ENCODE measurements at places on chromosomes 2 and 18. TPM values are rescaled to one million over a fixed set of nuclear protein-coding genes. Genes with fewer than 3 reads are reported as not detected.
A peak's percentile ranks its signal among the peaks of the same experiment; 100 is the strongest.

GPAT2 gene
- 3.3 TPM for total RNA-seq

POMC gene
- 4.1 TPM for total RNA-seq

- no peak for DNase-seq
- H3K4me1 ChIP-seq = no peaks in the 10 kb centered on the region
- no peak overlapping the region for H3K4me3 ChIP-seq
- H3K36me3 ChIP-seq = no peaks in the 10 kb centered on the region
- H3K27ac ChIP-seq = no peak overlapping the region
Measured at GRCh38 chr2:193476171-193476800, 1281.6 kb upstream of the TMEFF2 start.

SCTR gene
- total RNA-seq = not detected

GRCh38 chr2:37544591-37545031 is 126.8 kb downstream of the CDC42EP3 start:
- no peak overlapping the region for H3K27ac ChIP-seq
- DNase-seq = no peak
- peaks cover 4% of the 10 kb centered on the region for H3K36me3 ChIP-seq
- no peak overlapping the region for H3K4me3 ChIP-seq
- H3K4me1 ChIP-seq = no peaks in the 10 kb centered on the region

- H3K36me3 ChIP-seq = no peaks in the 10 kb centered on the region
- peaks cover 6% of the 10 kb centered on the region for H3K4me1 ChIP-seq
- H3K4me3 ChIP-seq = no peak overlapping the region
- peaks cover 6% of the 10 kb centered on the region for H3K27me3 ChIP-seq
Measured at GRCh38 chr2:44291281-44292248, 16.3 kb downstream of the SLC3A1 start.

DNA sequence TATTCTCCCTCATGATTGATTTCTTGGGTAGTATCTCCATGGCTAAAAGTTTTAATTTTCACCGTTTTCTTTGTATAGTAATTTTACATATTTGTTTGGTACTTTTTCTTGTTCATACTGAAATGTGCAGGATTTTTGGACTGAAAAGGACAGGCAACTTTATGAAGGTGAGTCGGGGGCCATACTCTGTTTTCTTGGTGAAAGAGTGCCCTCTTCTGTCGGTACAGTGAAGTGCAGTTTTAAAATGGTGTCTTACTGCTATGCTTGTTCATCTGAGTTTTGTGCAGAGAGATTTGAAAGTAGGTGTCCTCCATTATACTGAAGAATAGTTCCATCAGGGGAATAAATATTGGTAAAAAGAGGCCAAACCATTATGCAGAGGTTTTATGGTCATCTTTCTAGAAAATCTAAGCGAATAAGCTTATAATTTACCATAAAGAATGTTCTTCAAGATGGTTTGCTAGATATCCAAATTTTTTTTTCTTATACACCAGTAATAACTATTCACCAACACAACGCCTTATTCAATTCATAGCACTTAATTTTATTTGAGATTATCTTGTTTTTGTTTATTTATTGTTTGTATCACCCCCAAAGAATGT is 8.7 kb upstream of the SERPINB13 start:
- no peak overlapping the region for H3K27ac ChIP-seq
- peak; percentile 39 for DNase-seq
- peaks cover 30% of the 10 kb centered on the region for H3K27me3 ChIP-seq
- no peaks in the 10 kb centered on the region for H3K36me3 ChIP-seq

GRCh38 chr18:69157906-69158305 is 242.8 kb upstream of the DOK6 start:
- no peaks in the 10 kb centered on the region for H3K36me3 ChIP-seq
- H3K4me1 ChIP-seq = no peaks in the 10 kb centered on the region
- no peak overlapping the region for H3K27ac ChIP-seq
- DNase-seq = no peak

DNA sequence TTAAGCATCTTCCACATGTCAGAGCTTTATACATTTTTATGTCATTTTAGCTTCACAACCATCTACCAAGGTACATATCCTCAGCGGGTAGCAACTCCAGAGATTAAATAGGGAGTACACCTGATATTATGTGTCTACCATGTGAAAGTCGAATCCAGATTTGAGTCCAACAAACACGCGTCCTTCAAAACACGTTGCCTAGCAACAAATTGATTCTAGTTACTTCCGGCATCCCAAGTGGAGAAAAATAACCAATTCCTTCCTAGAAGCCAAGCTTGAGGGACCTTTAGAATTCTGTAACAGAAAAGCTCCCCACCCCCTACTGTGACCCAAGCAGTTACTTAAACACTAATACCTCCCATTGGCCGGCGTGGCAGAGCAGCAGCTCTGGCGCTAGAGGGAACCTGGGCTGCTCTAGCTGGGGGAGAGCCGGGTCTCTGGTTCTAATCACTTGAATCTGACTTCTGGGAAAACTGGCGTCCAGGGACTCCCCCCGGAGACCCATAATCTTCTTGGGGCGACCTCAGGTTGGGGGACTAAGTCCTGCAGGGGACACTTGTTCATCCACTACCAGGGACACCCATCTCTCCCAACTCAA is at the start of gene ERICH2:
TSS of gene ERICH2 (plus strand) at position 371 of the 598 bp plus-strand sequence. CDS start 304 bp downstream, outside the sequence.
- no peaks in the 10 kb centered on the region for H3K36me3 ChIP-seq
- peaks cover 31% of the 10 kb centered on the region for H3K27me3 ChIP-seq
- peak within 1 kb of the TSS; percentile 36 for H3K27ac ChIP-seq
- peak within 1 kb of the TSS; percentile 85 for H3K4me3 ChIP-seq
- peak; percentile 46 for DNase-seq

TEX261 gene
- 69.0 TPM for total RNA-seq

IL1F10 gene
- not detected for total RNA-seq
